Fibroblast of the aortic adventitia (primary cell): ENCODE measurements at places on chromosomes 13 and 19. TPM values are rescaled to one million over a fixed set of nuclear protein-coding genes. Genes with fewer than 3 reads are reported as not detected.
A peak's percentile ranks its signal among the peaks of the same experiment; 100 is the strongest.

- no peak for DNase-seq
These were observed 49.9 kb downstream of the EDNRB start for GRCh38 chr13:77868717-77869116.

COMP gene
- 0.49 and 0.63 TPM in 2 replicates for total RNA-seq

- DNase-seq: no peak
These were observed 3.7 kb downstream of the NAPA start for GRCh38 chr19:47511128-47511517.

SLC25A41 gene
- not detected in 2 replicates for total RNA-seq

DNA sequence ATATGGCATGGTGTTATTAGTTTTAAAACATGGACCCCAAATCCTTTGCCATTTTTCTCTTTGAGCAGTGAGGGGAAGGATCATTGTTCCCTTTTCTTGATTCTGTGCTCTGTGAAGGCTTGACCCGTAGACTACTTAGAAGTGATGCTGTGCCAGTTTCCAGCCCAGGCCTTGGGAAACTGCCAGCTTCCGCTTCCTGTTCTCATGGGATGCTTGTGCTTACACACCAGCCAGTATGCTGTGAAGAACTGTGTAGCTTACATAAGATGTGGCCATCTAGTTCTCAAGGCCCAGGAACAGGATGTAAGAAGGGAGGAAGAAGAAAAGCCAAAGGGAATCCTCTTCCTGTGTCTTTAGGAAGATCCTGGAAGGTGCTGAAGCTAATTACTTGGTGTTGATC, 180.9 kb downstream of the PCCA start:
- peak; percentile 89 for DNase-seq

- no peak for DNase-seq
These were observed 44.5 kb downstream of the MLLT1 start for GRCh38 chr19:6235031-6235951.

DNA sequence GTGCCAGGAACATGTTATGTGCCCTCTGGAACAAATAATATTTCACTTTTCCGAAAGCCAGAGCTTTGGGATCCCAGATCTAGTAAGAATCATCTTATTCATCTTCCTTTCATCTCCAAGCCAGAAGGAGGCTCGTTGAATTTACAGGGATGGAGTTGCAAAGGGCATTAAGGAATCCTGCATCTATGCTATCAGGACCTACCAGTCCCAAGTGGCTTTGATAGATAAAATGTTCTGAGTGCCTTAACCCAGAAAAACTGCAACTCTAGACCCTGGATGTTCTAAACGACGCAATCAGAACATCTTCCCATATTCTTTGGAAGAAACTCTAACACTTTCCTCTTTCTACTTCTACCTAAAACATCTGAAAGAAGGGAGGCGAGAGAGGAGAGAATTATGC, 9.2 kb upstream of the EDDM13 start:
- no peak for DNase-seq

GRCh38 chr13:76461999-76462398, 424.2 kb downstream of the KCTD12 start:
- DNase-seq: no peak

- DNase-seq: no peak
These were observed 1.5 kb downstream of the ZIC5 start for GRCh38 chr13:99969919-99970650.

RNF225 gene
- total RNA-seq: not detected in 2 replicates

METTL21C gene
- total RNA-seq: 1.8 TPM in 1 of 2 replicates, not detected in the other

- DNase-seq: no peak
These were observed at the start of gene FUT1 for GRCh38 chr19:48752496-48753365. TSS of gene FUT1 (minus strand) at chr19:48752641. CDS start at chr19:48751281, 1,360 bp downstream.

DNA sequence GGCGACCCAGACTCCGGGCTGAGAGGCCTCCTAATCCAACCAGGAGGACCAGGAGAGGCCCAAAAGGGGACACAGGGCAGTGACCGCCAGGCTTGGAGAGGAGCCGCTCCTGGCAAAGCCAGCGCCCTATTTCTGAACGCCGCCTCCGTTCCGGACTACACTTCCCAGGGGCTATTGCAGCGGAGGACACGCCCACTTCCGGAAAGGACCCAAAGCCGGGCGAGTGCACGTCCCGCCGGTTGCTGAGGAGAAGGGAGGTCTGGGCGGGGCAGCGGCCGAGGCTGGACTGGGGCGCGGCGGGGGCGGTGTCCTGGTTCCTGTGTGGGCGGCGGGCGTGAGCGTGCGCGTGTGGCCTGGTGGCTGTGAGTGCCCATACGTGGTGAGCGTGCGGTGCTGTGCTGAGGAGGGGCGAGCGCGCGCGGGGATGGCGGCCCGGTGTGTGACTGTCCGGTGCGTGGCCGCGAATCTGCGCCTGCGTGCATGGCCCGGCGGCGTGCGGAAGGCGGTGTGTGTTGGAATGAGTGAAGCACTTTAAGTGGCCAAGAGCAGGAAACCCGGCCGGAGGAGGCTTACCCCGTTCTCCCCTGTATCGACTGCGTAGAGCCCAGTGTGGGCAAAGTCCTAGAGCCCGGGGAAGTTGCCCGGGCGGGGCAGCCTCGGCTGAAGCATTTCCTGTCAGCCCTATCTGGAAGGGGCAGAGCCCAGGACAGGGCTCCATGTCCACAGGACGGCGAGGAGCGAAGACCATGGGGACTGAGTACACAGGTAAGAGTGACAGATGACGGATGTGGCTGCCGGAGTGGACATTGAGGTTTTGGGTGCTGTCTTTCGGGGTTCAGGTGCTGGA, at the start of gene ZNF470:
Gene ZNF470 (plus strand): TSS at position 195 of the 847 bp plus-strand sequence. CDS start 2,844 bp downstream, outside the sequence.
- DNase-seq: peak; percentile 89

OR10H1 gene
- total RNA-seq: not detected in 2 replicates

IGFL1 gene
- total RNA-seq: not detected in 2 replicates
